ENCODE measurements at places on chromosomes 3 and 15. TPM values are rescaled to one million over a fixed set of nuclear protein-coding genes. Genes with fewer than 3 reads are reported as not detected.

Gene ADCY5
- total RNA-seq, result not detected

Gene HRG
- total RNA-seq, result 0.58 TPM

Gene CCR2
- not detected for total RNA-seq

Gene GOLGA8G
- total RNA-seq, result not detected

Gene WDR72
- 1.8 TPM for total RNA-seq

Gene NUSAP1
- 185 TPM for total RNA-seq

Gene SCAANT1
- total RNA-seq, result not detected

Gene EEF1AKMT4
- total RNA-seq, result 11.7 TPM

All from PC-9 (cell line).